ENCODE measurements at places on chromosomes 2 and 18.
A peak's percentile ranks its signal among the peaks of the same experiment; 100 is the strongest.

DNA sequence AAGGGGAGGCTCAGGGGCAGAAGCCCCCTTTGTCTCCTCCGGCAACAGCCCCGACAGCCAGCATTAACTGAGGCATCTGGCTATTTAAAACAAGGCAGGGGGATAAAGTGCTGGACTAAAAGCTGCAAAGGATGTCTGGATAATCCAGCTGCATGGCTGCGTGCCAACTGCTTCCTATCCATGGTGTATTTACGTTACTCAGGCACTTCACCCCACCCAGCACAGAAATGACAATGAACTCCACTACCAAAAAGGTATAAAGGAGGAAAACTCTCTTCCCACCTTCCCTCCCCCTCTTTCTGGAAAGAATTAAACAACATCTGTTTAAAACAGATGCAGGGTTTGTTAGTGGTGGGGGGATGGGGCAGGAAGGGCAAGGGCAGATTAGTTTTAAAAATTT is 82.5 kb downstream of the SPRED2 start:
- peak; percentile 58 for DNase-seq

- no peak for DNase-seq
Observed at GRCh38 chr18:45370255-45371010, 244.8 kb upstream of the SLC14A2 start.

- peak; percentile 71 for DNase-seq
Observed at GRCh38 chr2:134120406-134120732, 133.5 kb upstream of the MGAT5 start.

- DNase-seq: no peak
Observed at GRCh38 chr2:43075054-43075593, 151.3 kb downstream of the ZFP36L2 start.

DNA sequence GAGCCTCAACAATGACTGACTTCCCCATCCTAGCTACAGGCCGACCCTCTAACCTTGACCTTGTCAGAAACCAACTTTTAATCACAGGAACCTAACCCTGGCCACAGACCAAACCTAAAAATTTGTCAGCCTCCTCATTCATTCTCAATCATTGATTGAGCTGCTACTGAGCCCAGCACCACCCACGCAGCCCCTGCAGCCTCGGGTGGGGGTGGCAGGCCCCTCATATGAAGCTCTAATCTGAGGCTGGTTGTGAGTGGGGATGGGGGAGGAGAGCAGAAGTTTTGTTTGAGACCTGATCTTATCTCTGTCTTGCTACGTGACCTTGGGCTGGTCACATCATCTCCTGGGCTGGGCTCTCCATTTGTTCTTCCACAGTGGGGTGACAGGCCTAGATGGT is 99.5 kb upstream of the EPAS1 start:
- DNase-seq: no peak

DNA sequence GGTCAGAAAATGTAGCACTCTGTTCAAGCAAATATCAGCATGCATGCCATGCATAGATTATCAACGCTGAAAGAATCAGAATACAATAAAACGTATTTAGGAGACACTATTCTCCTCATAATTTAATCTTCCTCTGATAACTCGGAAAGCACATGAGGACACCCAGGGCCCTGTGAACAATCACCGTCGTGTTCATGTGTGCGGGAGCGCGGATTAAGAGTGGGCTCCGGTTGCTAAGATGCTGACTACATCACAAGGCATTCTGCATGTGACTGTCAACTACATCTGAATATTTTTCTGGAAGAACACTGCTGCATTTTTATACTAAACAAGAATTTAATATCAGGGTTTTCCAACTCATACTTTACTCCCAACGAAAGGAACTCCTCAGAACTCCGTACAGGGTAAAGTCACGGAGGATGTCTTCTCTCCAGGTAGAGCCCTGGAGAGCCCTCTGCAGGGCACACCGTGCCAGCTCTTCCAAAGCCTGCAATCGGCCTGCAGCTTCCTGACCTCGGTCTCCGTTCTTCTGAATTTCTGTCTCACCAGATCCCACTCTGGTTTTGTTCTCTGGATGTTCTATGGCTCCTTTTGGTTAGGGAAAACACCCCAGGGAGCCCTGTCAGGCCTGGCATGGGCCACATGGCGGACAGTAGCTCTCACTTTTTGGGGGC is 59.6 kb downstream of the ZNF516 start:
- no peak for DNase-seq

GRCh38 chr2:217804791-217805667 is 197.8 kb downstream of the TNS1 start:
- no peak for DNase-seq

GRCh38 chr2:238929242-238930081 is 81.6 kb downstream of the TWIST2 start:
- no peak for DNase-seq
